Astrocyte of the hippocampus (primary cell): ENCODE measurements at places on chromosomes 3 and 15.

DNA sequence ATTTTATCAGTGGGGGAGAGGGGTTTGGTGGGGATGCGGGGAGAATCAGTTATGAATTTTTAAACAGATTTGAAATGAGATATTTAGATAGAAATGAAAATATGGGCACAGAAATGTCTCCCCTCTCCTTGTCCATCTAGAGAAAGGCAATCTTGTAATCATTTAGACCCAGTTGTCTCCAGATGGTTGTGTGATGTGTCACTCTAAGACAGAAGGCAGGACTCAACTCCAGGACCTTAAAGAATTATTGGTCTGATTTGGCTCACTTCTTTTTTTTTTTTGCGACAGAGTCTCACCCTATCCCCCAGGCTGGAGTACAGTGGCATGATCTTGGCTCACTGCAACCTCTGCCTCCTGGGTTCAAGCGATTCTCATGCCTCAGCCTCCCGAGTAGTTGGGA lies 77.2 kb downstream of the EOMES start:
- DNase-seq = no peak

GRCh38 chr3:8964436-8965370 lies 1.4 kb upstream of the RAD18 start:
- DNase-seq = peak; percentile 90

- peak; percentile 77 for DNase-seq
Measured at GRCh38 chr15:90648137-90649070, 68.7 kb upstream of the BLM start.

- no peak for DNase-seq
Measured at GRCh38 chr3:34102288-34102687, 303.9 kb downstream of the PDCD6IP start.

DNA sequence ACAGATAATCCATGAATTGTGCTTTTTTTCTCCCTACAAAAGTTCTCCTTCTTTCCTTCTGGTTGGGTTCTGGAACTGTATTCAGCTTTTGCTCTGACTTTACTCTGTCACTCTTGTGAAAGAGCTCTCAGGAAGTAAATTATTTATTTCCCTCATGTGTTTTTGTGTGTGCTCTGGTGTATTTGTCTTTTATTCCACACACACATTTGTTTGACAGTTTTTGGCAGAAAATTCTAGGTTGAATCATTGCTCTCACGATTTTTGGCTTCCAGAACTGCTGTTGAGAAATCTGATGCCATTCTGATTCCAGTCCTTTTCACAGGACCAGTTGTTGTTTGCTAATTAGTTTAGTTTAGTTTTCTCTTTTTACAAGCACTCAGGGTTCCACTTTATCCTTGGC lies 172.8 kb downstream of the PLCH1 start:
- peak; percentile 79 for DNase-seq

DNA sequence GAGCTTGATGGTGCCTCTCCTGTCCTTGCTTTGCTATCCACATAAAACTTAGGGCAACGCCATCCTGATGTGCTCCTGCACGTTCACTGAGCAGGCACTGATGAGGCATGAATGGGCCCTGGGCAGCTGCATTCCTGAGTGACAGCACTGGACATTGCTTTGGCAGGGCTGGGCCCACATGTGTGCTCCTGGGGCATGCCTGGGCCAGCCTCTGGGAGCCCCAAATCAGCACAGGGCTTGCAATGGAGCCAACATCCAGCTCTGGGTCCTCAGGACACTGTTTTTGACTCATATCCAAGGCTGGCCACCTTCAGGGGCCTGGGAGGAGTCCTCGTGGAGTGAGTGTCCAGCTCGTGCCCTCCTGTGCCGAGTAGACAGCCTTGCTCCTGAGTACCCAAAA lies 5.9 kb upstream of the TKT start:
- no peak for DNase-seq

DNA sequence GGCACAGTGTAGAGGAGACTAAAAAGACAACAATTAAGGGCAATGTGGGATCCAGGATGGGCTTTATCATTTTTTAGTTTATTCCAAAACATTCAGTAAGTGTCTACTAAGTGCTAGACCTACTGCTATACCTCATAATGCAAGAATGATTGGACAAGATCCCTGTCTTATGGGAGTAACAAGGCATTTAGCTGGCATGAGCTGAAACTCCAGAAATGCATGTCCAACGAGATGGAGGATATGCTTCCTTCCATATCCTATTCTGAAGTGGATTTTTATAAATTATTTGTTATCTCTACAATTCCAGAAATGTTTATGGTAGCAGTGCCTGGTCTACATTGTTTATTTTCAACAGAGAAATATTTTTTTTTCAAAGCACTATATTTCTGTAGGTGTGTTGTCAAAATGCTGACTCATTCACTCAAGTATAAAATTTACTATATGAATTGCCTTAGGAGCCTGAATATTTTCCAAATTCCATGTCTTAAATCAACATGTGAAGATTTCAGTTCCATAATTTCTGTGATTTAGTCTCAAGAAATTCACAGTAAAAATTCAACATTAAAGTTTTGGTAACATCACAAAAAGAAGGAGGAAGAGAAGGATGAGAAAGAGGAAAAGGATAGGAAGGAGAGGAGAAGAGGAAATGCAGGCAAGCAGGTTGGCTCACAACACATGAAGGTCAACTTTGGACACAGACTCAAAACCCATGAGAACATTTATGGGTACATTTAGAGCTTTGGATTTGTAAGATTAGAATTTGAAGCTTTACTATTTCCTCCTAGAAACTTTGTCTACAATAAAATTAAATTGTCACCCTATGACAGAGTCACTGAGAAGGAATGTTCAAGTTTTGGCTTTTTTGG lies 88.6 kb downstream of the P3H2 start:
- no peak for DNase-seq

GRCh38 chr3:70989174-70989573 lies 594.4 kb downstream of the FOXP1 start:
- DNase-seq = peak; percentile 69

GRCh38 chr3:143548861-143549497 lies 299.3 kb downstream of the SLC9A9 start:
- no peak for DNase-seq

GRCh38 chr3:131036200-131036816 lies 9.6 kb downstream of the NEK11 start:
- DNase-seq = peak; percentile 69

DNA sequence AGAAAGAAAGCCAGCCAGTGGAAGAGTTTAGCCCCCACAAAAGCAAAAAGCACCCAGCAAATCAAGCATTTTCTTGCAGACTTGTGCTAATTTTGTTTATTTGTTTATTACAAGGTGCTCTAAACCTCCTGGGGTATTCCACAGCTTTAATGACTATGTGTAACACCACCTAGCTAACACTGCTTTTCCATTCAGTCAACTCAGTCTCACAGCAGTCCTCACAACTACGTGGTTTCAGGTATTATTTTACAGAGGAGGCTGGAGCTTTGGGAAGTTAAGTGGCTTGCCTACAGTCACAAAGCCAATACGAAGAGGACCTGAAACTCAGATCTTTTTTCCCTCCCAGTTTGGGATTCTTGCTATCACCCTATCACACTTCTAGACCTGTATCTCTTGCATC lies 14.8 kb downstream of the SOX14 start:
- no peak for DNase-seq

GRCh38 chr3:186286114-186286513 lies 75.9 kb downstream of the DGKG start:
- DNase-seq = peak; percentile 48

DNA sequence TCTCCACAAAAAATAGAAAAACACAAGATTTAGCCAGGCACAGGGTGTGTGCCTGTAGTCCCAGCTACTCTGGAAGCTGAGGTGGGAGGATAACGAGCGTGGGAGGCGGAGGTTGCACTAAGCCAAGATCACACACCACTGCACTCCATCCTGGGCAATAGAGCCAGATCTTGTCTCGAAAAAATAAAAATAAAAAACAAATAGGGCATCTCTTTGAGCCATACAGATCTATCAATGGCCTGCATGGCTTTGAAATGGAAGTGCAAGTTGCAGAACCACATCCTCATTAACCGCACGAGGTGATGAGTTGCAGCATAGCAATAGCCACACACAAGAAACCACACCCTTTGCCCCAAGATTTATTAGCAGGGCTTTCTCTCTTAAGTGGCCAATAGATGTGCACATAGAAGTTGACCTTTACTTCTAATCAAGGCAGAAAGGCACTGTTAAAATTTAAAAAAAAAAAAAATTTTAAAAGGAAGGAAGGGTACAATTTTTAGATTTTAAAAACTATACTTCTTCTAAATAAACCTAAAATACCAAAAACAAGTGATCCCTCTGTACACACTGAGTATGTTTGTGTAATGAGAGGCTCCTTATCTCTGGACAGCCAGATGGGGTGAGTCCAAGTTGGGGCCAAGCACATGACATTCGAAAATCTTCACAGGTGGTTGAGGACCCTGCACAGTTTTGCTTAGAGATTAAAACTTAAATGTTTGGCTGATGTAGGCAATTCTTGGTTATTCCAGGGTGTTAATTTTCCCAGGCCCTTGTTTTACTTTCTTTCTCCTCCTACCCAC lies 53.4 kb downstream of the FILIP1L start:
- DNase-seq = no peak

GRCh38 chr3:194137506-194138474 lies 1.8 kb downstream of the HES1 start:
- peak; percentile 82 for DNase-seq

DNA sequence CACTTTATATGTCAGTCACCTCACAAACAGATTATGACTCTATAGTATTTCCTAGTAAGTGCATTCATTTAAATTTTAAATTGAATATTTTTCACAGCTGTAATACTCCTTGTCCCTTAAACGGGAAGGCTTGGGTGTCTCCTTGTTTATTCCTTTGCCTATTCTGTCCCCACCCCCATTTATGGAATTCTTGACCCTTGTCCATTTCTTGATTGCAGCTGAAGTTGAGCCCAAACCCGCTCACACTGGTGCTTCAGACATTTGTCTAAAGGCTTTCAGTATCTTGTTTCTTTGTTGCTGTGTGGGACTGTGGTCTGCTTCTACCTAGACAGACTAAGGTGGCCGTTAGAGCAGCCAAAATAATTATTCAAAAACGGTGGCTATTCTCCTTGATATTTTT lies 449.7 kb downstream of the FOXP1 start:
- no peak for DNase-seq

DNA sequence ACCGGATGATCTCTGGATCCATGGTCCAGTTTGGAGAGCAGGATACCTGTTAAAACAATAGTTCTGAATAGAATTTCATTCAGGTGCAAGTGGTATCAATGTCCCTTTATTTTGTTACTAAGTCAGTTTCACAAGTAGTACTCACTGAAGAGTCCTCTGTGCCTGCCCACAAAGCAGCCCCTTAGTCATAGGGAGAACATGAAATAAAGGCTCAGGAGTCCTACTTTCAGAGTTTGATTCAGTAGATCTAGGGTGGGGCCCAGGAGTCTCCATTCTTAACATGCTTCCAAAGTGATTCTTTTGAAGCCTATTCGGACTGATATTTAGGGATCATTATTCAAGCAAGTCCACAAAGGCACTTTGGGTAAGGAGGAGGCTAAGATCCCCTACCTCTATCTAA lies 79.8 kb upstream of the ACKR4 start:
- no peak for DNase-seq

DNA sequence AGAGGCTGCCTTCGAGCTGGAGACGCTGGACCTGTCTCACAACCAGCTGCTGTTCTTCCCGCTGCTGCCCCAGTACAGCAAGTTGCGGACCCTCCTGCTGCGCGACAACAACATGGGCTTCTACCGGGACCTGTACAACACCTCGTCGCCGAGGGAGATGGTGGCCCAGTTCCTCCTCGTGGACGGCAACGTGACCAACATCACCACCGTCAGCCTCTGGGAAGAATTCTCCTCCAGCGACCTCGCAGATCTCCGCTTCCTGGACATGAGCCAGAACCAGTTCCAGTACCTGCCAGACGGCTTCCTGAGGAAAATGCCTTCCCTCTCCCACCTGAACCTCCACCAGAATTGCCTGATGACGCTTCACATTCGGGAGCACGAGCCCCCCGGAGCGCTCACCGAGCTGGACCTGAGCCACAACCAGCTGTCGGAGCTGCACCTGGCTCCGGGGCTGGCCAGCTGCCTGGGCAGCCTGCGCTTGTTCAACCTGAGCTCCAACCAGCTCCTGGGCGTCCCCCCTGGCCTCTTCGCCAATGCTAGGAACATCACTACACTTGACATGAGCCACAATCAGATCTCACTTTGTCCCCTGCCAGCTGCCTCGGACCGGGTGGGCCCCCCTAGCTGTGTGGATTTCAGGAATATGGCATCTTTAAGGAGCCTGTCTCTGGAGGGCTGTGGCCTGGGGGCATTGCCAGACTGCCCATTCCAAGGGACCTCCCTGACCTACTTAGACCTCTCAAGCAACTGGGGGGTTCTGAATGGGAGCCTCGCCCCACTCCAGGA lies 21.1 kb downstream of the NRROS start:
- DNase-seq = no peak

DNA sequence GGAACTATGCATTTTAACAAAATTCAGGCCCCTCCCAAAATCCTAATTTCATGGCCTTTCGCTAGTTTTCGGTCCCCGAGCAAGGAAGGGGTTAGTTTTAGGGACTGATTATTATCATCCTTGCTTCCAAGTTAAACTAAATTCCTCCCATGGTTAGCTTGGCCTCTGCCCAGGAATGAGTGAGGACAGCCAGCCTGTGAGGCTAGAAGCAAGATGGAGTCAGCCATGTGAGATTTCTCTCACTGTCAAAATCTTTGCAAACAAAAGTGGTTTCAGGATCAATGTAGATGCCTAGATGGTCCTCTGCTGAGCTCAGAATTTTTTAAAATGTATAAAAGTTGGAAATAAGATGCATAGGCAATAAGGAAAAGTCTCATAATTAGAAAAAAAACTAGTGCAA lies 208.9 kb downstream of the RSL24D1 start:
- no peak for DNase-seq

GRCh38 chr15:27486683-27487647 lies 516.0 kb downstream of the GABRG3 start:
- DNase-seq = peak; percentile 44

GRCh38 chr15:78045189-78045588 lies 32.3 kb downstream of the TBC1D2B start:
- DNase-seq = no peak

GRCh38 chr15:78272776-78273175 lies 8.4 kb downstream of the DNAJA4 start:
- DNase-seq = no peak

DNA sequence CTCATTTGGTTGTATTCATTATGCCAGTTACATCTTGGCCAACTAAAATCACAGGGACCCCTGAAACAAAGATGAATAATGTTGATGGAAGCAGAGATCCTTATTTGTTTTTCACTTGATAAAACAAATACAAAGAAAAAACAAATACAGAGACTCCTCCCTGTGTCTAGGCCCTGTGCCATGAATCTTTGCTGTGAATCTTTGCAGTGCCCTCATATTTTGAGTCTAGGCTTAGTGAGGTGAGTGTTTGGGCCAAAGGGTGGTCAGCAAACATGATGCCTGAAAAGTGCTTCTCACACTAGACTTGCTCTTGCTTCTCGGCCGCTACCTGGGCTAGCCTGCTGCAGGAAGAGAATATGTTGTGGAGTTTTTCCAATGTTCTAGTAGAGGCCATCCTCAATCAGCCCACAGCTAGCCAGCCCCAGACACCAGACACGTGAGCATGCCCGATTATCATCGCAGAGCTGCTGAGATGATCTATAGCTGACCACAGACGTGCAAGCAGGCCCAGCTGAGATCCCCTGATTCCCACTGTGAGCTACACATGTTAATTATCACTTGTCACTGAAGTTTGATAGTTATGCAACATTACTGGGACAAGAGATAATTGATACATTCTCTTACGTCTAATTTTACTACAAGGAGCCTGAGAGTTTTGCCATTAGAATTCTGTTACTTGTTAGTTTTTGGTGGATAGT lies 191.4 kb downstream of the THRB start:
- no peak for DNase-seq
